ENCODE measurements at places on chromosomes 12 and 14. TPM values are rescaled to one million over a fixed set of nuclear protein-coding genes. Genes with fewer than 3 reads are reported as not detected.
A peak's percentile ranks its signal among the peaks of the same experiment; 100 is the strongest.

DNA sequence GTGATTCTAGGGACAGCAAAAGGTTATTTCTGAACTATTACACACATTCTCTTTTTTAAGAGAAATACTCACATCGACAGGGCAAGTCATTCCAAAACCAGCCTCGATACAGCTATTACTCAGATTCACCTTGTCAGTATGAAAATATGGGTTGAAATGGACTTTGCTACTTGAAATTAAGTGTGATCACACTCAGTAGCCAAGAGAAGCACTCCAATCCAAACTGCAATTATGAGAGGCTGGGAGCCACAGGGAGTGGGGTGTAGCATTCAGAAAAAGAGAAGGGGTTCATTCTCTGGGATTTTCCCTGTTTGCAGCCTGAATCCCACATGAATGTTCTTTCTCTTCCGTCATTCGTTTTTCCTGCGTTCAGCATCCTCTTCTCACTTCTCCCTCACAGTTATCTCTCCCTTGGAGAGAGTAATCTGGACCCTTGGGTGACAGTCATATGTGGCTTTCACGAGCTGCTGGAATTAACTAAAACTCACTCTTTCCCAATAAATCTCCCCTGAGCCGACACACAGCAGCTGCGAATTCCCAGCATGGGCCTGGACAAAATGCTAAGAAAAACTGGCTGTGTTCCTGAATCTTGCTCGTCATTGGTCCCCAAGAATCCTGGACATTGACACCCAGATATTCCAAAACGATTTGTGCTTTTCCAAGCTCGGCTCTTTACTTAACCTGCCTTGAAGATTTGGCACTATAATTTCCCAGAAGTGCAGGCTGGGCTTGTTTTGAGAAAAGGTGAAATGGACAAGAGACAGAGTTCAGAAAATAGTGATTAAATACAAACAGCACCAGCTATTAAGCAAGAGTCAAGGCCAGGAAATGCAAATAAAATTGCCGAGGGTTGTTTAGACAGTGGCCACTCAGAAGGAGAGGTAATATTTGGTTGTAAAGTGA lies 199.5 kb upstream of the PLEKHG7 start:
- no peaks in the 10 kb centered on the region for H3K36me3 ChIP-seq
- no peak for DNase-seq
- no peaks in the 10 kb centered on the region for H3K27me3 ChIP-seq
- H3K27ac ChIP-seq, result no peak overlapping the region
- no peaks in the 10 kb centered on the region for H3K4me1 ChIP-seq

Gene CLEC1B
- not detected for total RNA-seq

- DNase-seq, result peak; percentile 8
- H3K4me3 ChIP-seq, result peak overlapping the region; percentile 75
- no peaks in the 10 kb centered on the region for H3K4me1 ChIP-seq
- H3K27me3 ChIP-seq, result no peaks in the 10 kb centered on the region
- no peak overlapping the region for H3K27ac ChIP-seq
Observed at GRCh38 chr14:50397390-50398188, 908 bp upstream of the CDKL1 start.

Gene CLEC2A
- not detected for total RNA-seq

Gene CSRP2
- 4.5 TPM for total RNA-seq

Gene SIX6
- not detected for total RNA-seq

Gene INF2
- 107 TPM for total RNA-seq

Gene AVPR1A
- total RNA-seq, result not detected

GRCh38 chr12:16530268-16530850 lies 75.6 kb downstream of the LMO3 start:
- H3K4me3 ChIP-seq, result no peak overlapping the region
- H3K27me3 ChIP-seq, result no peaks in the 10 kb centered on the region
- DNase-seq, result no peak
- no peak overlapping the region for H3K27ac ChIP-seq
- H3K4me1 ChIP-seq, result peaks cover 10% of the 10 kb centered on the region

- no peak overlapping the region for H3K27ac ChIP-seq
- DNase-seq, result no peak
- H3K36me3 ChIP-seq, result no peaks in the 10 kb centered on the region
- H3K27me3 ChIP-seq, result no peaks in the 10 kb centered on the region
- no peaks in the 10 kb centered on the region for H3K4me1 ChIP-seq
Observed at GRCh38 chr12:80445083-80445793, 1.2 kb downstream of the PTPRQ start.

GRCh38 chr14:57761800-57762199 lies 104.1 kb downstream of the SLC35F4 start:
- no peaks in the 10 kb centered on the region for H3K36me3 ChIP-seq
- no peaks in the 10 kb centered on the region for H3K27me3 ChIP-seq
- no peak for DNase-seq
- no peak overlapping the region for H3K4me3 ChIP-seq
- H3K4me1 ChIP-seq, result no peaks in the 10 kb centered on the region

DNA sequence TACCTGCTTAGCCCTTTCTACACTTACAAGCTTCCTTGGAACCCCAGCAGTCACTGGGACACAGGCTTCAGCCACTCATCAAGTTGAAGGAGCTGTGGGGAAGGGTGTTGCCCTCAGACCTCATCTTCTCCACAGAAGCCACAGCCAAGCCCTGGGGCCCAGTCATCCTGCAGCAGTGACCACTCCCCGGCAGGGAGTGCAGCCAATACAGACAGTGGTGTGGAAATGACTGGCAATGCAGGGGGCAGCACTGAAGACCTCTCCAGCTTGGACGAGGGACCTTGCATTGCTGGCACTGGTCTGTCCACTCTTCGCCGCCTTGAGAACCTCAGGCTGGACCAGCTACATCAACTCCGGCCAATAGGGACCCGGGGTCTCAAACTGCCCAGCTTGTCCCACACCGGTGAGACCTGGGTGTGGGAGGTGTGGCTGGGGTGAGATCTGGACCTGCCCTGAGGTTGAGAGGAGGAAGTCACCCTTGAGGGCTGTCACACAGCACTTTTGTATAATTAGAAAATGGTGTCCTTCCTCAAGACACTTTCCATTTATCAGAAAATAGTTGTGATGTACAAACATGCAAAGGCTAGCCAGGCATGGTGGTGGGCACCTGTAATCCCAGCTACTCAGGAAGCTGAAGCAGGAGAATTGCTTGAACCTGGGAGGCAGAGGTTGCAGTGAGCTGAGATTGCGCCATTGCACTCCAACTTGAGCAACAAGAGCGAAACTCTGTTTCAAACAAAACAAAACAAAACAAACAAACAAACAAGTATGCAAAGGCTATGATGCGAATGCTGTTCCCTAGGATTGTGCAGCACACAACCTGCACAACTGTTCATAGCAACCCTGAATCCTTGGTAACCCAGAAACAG lies 9.9 kb downstream of the GLI1 start:
- no peak for DNase-seq
- no peak overlapping the region for H3K27ac ChIP-seq
- H3K27me3 ChIP-seq, result peaks cover 100% of the 10 kb centered on the region
- no peaks in the 10 kb centered on the region for H3K4me1 ChIP-seq
- H3K36me3 ChIP-seq, result no peaks in the 10 kb centered on the region

- H3K4me3 ChIP-seq, result no peak overlapping the region
- H3K36me3 ChIP-seq, result no peaks in the 10 kb centered on the region
- H3K27me3 ChIP-seq, result no peaks in the 10 kb centered on the region
- no peak for DNase-seq
Observed at GRCh38 chr12:53966385-53967133, 6.4 kb upstream of the HOXC11 start.

DNA sequence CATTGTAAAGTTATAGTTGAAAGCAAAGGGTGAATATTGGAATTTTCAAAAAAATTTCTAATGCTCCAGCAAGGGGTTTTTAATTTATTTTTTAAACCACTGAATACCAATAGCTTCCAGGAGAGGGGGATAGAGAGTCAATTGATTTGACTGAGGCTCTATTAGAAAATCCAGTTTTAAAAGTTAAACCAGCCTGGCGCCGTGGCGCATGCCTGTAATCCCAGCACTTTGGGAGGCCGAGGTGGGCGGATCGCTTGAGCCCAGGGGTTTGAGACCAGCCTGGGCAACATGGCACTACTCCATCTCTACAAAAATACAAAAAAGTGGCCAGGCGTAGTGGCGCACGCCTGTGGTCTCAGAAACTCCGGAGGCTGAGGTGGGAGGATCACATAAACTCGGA lies 150.1 kb downstream of the SLC38A4 start:
- peaks cover 26% of the 10 kb centered on the region for H3K4me1 ChIP-seq
- H3K4me3 ChIP-seq, result no peak overlapping the region
- H3K27ac ChIP-seq, result no peak overlapping the region
- no peaks in the 10 kb centered on the region for H3K27me3 ChIP-seq
- H3K36me3 ChIP-seq, result no peaks in the 10 kb centered on the region

Gene PELI2
- 10.0 TPM for total RNA-seq

Gene YAF2
- total RNA-seq, result 11.6 TPM

Gene GALNT8
- not detected for total RNA-seq

- DNase-seq, result no peak
- H3K4me1 ChIP-seq, result no peaks in the 10 kb centered on the region
- H3K4me3 ChIP-seq, result no peak overlapping the region
- H3K36me3 ChIP-seq, result no peaks in the 10 kb centered on the region
Observed at GRCh38 chr12:32505067-32505945, 105.9 kb downstream of the FGD4 start.

DNA sequence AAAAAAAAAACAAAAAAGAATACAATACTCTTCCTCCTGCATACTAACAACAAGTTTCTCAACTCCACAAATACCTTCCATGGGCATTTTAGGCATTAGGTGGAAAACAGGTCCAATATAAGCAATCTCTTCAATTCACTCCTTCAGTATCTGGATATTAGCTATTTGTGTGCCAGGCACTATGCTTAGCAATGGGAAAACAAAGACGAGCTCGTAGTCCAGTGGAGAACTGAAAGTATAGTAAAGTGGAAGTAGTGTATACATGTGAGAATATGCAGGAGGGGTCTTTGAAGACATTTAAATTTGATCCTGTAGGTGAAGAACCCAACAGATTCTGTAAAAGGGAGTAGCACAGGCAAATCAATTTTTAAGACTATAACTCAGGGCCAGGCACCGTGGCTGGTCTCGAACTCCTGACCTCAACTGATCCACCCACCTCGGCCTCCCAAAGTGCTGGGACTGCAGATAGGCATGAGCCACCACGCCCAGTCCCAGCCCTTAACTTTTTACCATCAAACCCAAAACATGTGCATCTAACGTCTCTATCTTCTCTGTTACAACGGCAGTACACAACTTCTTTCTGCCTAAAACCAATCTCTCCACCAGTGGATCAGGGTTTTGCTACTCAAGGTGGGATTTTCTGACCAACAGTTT lies 10.6 kb downstream of the HECTD1 start:
- H3K27me3 ChIP-seq, result no peaks in the 10 kb centered on the region
- no peak overlapping the region for H3K27ac ChIP-seq
- no peak for DNase-seq
- no peaks in the 10 kb centered on the region for H3K4me1 ChIP-seq
- no peak overlapping the region for H3K4me3 ChIP-seq

- no peak overlapping the region for H3K27ac ChIP-seq
- no peaks in the 10 kb centered on the region for H3K27me3 ChIP-seq
- no peak for DNase-seq
- peaks cover 11% of the 10 kb centered on the region for H3K4me1 ChIP-seq
Observed at GRCh38 chr12:67792185-67792584, 143.6 kb downstream of the DYRK2 start.

Measured in PC-9 (cell line).